ENCODE measurements at places on chromosomes 11 and 22.

DNA sequence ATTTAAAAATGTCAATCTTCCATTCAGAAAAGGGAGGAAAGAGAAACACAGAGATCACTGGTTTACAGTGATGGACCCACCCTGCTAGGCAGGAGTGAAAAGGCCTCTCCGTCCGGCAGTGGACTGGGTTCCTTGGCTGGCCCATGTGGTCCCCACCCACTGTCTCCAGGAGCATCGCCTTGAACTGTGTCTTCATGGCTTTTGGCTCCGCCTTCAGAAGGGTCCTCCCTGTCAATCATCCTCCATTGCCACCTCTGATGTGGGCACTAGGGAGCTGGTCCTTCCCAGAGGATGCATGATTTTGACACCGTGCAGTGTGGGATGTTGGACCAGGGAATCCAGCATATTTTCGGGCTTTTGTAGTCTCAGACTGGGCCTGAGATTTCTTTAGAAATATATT is 58.2 kb upstream of the B3GAT1 start:
- no peak for DNase-seq

DNA sequence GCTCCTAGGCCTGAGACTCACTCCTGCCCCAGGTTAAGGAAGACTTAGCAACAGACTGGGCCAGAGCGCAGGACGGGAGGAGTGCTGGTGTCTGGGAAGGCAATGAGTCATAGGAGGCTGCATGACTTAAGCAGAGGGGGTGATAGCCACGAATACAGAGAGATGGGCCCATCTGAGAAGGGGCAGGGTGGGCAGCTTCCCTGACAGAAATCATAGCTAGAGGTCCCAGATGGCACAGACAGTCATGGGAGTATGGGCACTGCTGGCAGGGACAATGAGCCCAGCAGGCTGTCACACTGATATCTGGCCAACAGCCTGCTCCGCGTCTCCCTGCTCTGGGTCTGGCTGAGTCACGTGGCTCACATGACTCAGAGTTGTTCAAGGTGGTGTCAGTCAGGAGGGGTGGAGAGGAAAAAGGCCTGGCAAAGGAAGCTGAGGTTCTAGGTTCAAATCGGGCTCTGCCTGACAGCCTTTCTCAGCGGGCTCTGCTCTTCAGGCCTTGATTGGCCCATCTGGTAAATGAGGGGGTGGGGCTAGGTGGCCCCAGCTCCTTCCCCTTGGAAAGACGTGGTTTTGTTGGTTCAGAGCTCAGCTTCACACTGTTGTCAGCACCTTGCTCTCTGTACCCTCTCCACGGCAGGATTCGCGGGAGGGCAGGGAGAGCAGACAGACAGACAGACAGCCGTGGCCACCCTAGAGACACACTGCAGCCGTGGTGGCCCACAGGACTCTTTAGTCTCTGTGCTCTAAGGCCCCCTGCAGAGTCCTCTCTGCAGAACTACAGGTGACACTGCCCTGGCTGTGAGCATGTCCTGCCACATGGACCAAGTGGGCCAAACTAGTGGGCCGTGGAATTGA is 47.8 kb downstream of the DBX1 start:
- no peak for DNase-seq

DNA sequence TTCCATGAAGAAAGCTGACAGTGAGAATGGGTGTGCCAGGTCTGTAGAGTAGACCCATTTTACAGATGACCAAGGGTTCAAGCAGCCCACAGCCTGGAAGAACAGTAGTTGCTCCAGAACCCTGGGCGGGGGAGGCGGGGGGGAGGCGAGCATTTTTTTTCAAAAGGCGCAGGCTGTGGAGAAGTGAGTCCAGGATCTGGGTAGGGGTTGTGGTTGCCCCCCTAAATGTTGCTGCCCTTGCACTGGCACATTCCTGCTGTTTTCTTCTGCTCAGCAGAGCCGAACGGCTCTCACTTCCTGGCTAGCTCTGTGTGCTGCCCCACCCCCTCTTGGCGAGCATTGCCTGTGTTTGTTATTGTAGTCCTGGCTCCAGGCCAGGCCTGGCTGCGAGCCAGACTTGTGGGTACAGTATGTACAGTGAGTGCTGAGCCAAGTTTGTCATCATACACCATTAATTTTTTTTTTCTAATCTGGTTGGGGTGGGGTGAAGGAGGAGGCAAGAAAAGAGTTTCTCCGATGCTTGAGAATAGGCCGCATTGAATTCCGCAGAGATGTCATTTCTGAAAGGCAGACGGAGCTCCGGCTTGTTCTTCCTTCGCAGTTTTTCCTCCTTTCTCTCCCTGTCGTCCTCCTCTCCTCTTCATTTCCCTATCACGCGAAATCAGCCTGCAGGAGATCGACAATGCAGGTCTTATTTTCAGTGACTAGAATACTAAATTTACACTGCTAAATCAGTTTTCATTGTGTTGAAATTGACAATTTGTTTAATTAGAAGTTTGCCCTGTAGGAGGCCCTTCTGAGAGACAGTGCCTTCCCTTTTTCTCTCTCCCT is 100.5 kb downstream of the ZBTB16 start:
- DNase-seq, result peak; percentile 97

DNA sequence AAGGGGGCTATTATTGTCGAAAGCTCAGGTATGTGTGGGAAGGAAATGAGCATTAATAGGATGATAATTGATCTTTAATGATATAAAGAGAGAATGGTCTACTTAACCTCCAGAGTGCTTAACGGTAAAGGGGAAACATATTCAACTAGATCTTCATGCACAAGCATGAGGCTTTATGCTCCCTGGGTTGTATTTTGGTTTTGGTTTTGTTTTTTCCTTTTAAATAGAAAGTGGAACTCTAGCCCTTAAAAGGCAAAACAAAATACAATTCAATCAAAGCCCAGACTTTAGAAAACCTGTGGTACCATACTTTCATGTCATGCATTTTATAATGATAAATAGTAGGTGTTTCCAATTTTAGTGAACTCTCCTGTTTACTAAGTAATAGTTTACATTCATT is 622.7 kb downstream of the METTL15 start:
- no peak for DNase-seq

- DNase-seq, result no peak
Measured at GRCh38 chr11:129610125-129610524, 205.5 kb upstream of the TMEM45B start.

DNA sequence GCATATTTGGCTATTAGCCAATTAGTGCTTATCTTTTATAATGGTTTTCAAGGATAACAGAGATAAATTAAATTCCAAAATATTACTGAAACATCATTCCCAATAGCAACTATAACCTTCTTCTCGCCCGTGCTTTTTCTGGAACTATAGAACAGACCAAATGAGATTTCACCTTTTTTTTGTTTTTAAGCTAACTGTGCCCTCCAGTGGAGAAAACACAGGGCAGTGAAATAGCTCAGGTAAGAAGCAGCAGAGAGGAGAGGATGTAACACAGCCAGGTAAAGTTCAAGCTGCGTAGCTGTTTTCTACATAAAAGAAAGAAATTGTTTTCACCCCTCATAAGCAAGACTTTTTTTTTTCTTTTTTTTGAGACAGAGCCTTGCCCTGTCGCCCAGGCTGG is 28.2 kb downstream of the HSD17B12 start:
- DNase-seq, result no peak

GRCh38 chr11:129866311-129866710 is 29.1 kb downstream of the NFRKB start:
- no peak for DNase-seq

DNA sequence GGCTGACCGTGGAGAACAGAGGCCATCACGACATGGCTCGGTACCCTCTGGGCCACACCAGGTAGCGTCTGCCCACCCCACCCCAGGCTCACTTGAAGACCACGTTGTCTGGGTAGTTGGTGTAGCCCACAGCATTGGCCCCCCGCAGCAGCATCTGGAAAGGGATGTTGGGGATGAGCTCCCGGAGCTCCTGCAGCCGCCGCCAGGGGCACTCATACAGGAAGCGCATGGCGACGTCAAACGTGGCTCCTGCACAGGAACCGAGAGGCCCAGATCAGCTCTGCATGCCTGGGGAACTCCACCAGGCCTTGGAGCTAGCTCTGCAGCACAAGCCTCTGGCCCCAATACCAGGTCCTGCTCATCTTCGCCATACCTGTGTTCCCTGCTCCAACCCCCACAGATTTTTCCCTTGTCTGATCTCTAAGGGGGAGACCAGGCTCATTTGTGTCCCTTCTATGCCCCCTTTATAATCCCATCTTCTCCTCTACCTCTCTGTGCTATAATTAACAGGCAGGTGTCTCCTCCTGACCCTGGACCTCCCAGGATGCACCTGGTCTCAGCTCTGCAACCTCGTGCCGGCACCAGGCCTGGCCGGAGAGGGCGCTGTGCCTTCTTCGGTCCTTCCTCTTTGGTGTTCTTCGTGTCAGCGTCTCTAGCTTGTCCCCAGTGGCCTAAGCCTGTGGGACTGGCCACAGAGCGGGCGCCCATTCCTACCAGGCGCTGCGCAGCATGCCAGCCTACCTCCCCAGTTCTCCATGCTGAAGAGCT is 5.0 kb upstream of the LRFN4 start:
- no peak for DNase-seq

GRCh38 chr11:33718440-33718839 is 17.8 kb downstream of the CD59 start:
- DNase-seq, result no peak

DNA sequence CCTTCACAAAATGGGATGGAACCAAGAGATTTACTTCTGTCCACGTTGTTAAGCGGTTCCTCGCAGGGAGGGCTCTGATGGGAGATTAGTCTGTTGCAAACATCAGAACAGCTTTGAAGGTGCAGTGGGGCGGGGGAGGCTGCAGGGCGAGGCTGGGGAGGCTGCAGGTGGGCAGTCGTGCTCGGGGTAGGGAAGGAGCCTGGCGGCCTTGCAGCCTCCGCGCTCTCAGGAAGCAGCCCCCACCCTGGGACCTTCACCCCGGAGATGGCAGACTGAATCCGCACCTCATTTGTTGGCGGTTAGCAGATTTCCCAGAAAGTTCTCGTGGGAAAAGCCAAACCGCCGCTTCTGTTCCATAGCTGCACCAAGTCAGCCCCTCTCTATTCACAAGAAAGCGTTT is 237.3 kb downstream of the BRD1 start:
- no peak for DNase-seq

DNA sequence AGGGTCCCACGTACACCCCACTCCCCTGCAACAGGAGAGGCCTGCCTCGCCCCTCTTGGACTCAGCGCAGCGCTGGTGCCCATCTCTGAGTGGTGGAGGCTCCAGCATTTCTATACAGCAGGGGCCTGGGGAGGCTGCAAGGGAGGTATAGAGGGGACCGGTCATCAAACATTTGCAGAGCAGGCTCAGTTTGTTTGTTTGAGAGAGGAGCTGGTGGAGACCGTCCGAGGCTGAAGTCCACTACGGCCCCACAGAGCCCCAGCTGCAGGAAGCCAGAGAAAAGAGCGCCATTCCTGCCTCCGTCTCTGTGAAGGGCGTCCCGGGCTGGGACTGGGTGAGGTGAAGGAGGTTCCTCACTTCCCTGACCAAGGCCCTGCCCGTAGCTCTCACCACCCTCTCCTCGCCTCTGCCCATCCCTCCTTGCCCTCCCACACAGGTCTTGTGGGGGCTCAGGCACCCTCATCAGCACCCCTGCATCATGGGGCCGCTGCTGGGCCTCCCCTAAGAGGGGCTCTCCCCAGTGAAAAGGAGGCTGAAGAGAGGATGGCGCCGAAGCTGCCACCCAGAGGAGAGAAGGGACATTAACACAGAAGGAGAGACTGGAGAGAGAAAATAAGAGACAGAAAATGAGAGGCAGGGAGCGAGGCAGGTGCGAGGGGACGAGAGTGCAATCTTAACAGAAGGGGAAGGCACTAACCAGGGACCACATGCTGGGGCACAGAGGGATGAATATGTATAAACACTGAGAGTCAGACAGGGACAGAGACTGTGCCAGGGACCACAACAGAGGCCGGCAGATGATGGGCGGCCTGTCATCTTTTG is 24.5 kb downstream of the RPUSD4 start:
- DNase-seq, result no peak

DNA sequence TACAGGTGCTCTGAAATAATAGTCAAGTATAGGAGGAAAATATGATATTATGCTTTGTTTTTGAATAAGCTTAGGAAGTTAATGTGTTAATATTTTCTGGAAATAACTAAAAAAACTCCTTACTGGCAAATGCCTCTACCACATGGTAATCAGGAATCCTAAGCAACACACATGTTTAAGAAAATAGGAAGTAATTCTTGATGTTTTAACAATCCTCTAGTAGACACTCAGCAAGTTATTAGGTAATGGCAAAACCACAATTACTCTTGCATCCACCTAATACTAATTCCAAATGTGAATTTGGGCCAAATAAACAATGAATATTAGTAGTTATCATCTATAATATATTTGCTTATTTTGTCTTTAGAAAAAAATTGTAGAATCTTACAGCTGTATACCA is 53.6 kb downstream of the SLC35F2 start:
- no peak for DNase-seq

GRCh38 chr11:57496109-57496820 is 19.2 kb downstream of the SLC43A1 start:
- no peak for DNase-seq

DNA sequence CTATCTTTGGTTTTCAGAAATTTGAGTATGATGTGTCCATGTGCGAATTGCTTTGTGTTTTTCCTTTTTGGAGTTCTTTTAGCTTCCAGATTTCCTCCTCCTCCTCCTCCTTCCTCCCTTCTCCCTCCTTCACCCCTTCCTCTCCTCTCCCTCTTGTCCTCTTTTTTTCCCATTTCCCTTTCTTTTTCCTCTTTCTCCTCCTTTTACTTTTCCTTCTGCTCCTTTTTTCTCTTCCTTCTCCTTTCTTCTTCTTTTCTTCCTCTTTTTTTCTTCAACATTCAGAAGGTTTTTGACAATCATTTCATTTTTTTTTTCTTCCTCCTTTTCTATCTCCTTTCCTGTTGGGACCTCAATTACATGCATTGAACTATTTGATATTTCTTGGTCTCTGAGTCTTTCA is 104.9 kb downstream of the TMEM135 start:
- no peak for DNase-seq

Data from CD8-positive, alpha-beta memory T cell (primary cell).